ENCODE measurements at places on chromosomes 1 and 21. TPM values are rescaled to one million over a fixed set of nuclear protein-coding genes. Genes with fewer than 3 reads are reported as not detected.

S100B gene
- 2.0 TPM for total RNA-seq

EPHA10 gene
- 0.05 TPM for total RNA-seq

GRCh38 chr1:213369465-213369864, 318.4 kb downstream of the RPS6KC1 start:
- DNase-seq: no peak

- peak; percentile 89 for DNase-seq
Observed at GRCh38 chr1:39132505-39133339, 71.8 kb upstream of the MACF1 start.

All from posterior vena cava (tissue), 2 donors.